Esophagus muscularis mucosa (tissue), 4 donors: ENCODE measurements at places on chromosomes 2 and 18.

DNA sequence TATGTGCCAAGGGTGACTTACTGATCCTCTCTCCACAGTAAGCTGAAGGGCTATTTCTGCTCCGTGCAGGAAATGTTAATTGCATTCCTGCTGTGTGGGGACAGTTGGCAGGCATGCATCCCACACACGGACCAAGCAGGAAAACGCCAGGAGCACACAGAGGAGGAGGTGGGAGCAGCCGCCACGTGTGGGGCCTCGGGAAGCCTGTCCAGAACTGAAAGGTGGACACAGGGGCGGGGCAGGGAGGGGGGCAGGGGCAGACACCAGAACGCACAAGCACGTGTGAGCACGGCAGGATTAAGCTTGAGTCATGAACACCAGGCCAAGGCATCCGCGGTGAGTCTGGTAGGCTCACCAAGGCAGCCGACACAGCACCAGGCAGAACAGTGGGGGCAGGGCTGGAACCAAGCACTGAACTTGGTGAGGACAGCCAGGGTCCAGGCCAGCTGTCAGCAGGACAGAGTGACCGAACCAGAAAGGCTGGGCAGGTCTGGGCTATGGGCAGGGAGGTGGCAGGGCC lies 177.1 kb downstream of the EIPR1 start:
- DNase-seq = no peak

GRCh38 chr2:60555066-60555782 lies 1.8 kb upstream of the BCL11A start:
- DNase-seq = no peak

DNA sequence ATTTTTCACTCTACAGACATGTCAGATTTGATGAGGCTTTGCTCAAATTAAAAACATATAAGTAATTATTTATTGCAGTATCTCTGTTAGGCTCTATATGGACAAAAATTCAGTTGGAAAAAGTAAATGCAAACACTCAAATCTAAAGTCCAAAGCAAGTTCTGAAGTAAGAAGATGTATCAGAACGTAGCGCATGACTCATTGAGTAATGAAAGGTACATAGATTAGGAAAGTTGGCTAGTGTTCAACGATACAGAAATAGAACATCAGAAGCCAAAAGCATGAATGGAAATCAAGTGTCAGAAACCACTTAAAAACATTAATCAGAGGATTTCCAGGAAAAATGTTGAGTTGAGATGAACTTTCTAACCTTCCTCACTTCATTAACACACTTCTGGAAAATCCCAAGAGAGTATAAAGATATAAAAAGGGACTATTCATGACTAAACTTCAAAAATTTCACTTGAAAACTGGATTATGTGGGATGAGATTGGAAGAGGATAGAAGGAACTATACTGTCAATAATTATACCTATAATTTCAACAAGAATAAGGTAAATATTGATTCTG lies 494.1 kb downstream of the LRRTM4 start:
- no peak for DNase-seq

GRCh38 chr2:120770176-120770575 lies 34.5 kb downstream of the GLI2 start:
- no peak for DNase-seq

GRCh38 chr2:199895406-199895805 lies 15.7 kb upstream of the C2orf69 start:
- no peak for DNase-seq

- DNase-seq = no peak
Observed at GRCh38 chr2:62382122-62382521, 123.9 kb downstream of the TMEM17 start.

DNA sequence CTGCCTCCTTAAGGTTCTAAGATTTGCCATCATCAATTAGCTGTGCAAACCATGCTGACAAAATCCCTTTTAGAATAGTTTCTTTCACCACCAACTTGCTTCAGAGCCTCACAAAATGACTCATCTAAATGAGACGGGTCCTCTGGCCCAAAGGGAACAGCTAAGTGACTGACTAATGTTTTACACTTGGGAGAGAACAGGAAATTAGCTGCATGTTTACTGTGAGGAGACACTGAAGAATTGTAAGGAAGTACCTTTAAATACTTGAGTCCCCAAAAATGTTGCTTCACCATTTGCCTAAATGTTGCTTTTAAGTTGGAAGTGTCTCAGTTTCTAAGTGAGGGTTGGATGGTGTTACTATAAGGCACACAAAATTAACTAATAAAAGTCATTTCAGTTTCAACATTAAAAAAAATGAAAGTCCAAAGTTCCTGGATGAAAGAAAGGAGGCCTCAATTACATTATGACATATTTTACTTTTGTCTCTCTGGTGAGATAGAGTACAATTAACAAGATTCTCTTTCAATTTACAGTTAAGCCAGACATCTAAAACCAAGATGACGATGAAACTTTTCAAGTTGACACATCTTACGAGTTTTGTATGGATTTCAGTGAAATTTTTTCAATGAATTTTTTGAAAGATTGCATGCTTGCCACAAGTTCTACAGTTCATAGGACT lies 229.1 kb upstream of the FN1 start:
- DNase-seq = no peak
